NCI-H524 treated with DMSO at 0.1 percent for 48 hours (cell line): ENCODE measurements at places on chromosomes 16 and 17.

DNA sequence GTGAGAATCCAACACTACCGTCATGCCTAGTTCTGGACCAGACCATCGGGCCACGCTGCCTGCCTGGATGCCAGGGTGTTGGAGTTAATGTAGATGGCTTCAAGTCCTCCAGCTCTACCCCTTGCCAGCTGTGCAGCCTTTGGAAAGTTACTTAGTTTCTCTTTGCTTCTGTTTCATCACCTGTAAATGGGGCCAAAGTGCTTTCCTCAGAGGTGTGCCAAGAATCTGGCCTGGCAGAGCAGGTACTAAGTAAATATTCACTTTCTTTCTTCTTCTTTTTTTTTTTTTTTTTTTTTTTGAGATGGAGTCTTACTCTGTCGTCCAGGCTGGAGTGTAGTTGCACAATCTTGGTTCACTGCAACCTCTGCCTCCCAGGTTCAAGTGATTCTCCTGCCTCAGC is 159.5 kb upstream of the RPL38 start:
- no peak for DNase-seq

DNA sequence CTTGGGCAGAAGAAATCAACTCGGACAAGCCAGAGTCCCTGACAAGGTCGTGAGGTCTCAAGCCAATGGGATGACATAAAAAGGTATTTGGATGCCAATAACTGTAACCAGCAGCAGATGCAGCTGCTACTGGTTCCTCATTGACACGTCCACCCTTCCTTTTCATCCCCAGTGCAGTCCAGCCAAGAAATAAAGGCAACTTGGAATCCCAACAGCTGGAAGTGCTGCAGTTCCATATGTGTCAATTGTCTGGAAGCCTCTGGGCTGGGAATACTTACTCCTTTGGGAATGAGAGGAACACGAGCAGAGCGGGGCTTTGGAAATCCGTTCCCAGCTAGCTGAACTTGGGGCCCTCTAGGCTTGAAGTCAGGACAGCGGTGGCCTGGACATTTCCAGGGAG is 360.4 kb upstream of the ZFHX3 start:
- no peak for DNase-seq

DNA sequence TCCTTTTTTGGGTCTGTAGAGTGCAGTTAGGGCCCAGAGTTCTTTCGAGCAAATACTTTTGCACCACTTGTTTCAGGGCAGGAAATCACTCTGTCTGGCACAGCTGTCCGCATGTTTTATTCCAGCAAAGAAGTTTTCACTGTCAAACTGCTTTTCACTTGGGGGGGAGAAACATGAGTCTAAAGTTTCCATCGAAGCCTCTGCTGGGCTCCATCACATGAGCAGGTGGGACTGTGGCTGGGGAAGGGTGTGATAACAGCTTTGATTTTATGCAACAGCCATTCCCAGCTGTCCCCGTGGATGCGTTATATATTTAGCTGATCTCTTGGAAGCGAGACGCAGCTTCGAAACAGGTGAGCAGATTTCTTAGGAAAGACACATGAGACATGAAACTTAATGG is 288.6 kb downstream of the SNX29 start:
- no peak for DNase-seq

DNA sequence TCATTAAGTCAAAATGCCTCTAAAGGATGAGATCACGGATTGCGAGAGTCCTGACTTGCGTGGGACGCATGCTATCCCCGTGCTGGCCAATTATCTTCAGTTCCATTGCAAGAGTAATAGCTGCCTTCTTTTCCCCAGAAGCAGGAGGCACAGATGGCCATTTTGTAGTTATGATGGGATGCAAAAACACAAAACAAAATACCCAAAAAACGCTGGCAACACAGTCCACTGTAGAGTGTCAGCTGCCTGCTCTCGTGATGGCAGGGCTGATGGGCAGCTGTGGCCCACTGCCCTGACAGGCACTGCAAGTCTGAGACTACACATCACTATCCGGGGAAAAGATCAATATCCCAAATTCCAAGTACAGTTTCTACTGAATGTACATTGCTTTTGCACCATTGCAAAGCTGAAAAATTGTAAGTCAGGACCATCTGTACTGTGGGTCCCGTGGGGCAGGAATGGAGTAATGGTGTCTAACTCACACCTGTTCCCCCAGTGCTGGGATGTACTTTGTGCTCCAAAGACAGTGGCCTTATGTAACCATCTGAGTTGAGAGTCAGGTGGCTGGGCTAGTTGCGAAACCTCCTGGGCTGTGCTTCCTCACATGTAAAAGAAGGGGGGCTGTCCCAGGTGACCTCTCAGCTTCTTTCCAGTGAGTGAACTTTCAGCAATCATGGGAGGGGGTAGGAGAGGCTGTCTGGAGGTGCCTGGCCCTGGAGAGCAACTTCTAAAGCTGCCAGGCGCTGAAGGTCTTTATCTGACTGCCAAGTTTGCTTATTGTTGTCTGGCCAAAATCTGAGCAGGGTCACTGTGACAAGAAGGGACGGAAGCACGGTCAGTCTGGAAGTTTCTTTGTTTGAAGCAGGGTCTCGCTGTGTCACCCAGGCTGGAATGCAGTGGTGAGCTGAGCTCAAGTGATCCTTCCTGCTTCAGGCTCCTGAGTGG is 4.7 kb downstream of the SLC47A1 start:
- DNase-seq: peak; percentile 8

GRCh38 chr17:18258356-18259038 is at the start of gene FLII:
Gene FLII (minus strand): TSS chr17:18258738. CDS start chr17:18258690, 48 bp downstream.
- no peak for DNase-seq

- DNase-seq: no peak
These were observed 5.1 kb downstream of the RAB37 start for GRCh38 chr17:74742153-74742515.

GRCh38 chr17:44976206-44976605 is 8.1 kb upstream of the C1QL1 start:
- no peak for DNase-seq

- DNase-seq: no peak
These were observed 1.8 kb downstream of the IL27 start for GRCh38 chr16:28504707-28505404.

DNA sequence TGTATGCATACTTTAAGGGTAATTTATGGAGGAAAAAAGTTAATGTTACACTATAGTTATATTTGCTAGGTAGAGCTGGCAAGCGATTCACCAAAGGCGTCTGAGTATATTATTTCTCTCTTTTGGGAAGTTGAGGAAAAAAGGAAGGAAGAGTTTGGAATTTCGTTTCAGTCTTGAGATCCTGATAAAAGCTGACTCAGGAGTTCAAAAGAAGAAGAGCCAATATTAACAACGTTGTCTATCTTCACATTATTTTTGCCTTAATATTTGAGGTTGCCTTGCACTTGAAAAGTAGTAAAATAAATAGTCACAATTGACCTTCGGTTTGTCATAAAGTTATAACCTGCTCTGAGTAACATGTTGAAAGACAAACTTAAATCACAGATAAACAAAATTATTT is 888.6 kb downstream of the KCNJ2 start:
- no peak for DNase-seq

GRCh38 chr17:63762161-63763078 is 11.0 kb downstream of the CCDC47 start:
- no peak for DNase-seq

GRCh38 chr16:1337486-1337885 is 4.0 kb downstream of the BAIAP3 start:
- DNase-seq: no peak

- DNase-seq: no peak
These were observed 561.0 kb upstream of the ZFHX3 start for GRCh38 chr16:73608911-73609310.
